Neuronal stem cell (in vitro differentiated cells): ENCODE measurements at places on chromosomes 2 and 18.

GRCh38 chr2:54303631-54304030, 47.6 kb upstream of the TSPYL6 start:
- no peak for DNase-seq

DNA sequence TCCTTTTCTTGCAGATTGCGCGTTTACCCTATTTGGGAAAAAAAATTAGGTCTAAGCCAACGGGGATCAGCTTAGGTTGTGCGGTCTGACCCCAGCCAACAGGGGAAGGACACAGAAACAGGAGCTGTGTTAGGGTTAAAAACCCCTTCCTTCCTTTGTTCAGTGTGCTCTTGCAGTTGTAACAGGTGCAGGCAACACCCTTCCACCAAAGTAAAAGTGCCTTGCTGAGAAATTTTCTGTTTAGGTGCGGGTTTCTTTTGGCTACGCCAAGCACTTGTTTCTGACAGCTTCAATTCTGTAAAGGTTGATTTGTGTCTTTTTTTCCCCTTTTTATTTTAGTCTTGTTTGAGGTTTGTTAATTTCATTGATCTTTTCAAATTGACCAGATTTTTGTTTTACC, 92.5 kb downstream of the PTPN4 start:
- DNase-seq = no peak

DNA sequence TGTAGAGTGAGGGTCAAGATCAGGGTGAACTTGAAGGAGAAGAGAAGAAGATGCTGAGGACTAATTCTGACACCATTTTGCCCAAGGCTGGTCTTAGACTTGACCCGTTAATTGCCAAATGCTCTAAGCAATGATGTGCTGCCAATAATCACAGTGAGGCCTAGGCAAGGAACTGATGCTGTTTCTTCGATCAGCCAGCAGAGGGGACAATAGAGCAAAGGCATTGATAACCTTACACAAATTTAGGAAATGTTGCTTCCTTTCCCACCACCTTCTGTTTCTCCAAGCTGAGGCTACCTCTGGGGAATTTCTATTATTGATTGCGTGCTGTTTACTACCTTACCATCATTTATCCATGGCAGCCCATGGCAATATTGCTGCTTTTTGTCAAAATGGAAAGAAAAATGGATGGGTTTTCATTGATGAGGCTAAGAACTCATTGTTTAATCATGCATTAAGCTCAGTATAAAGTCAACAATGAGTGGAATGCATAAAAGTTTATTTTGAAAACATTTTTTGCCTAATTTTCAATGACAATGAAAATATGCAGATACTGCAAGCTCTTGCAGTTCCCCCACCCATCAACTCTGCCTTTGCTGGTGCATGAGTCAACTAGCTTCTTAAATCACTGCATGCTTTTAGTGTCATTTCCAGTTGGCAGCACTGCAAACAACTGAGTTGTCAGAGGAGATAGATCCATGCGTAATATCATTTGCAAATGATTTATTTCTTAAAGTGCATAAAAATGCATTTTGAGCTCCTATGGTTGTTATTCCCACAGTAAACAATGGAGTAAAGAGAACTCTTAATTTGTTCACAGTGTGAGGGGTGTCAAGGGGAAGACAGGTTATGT, 116.4 kb upstream of the NYAP2 start:
- peak; percentile 8 for DNase-seq

GRCh38 chr2:229445501-229446211, 174.6 kb upstream of the PID1 start:
- DNase-seq = no peak

GRCh38 chr2:173414823-173415322, 60.2 kb downstream of the CDCA7 start:
- DNase-seq = no peak

- no peak for DNase-seq
Measured at GRCh38 chr2:238108423-238109183, 8.5 kb downstream of the ESPNL start.

DNA sequence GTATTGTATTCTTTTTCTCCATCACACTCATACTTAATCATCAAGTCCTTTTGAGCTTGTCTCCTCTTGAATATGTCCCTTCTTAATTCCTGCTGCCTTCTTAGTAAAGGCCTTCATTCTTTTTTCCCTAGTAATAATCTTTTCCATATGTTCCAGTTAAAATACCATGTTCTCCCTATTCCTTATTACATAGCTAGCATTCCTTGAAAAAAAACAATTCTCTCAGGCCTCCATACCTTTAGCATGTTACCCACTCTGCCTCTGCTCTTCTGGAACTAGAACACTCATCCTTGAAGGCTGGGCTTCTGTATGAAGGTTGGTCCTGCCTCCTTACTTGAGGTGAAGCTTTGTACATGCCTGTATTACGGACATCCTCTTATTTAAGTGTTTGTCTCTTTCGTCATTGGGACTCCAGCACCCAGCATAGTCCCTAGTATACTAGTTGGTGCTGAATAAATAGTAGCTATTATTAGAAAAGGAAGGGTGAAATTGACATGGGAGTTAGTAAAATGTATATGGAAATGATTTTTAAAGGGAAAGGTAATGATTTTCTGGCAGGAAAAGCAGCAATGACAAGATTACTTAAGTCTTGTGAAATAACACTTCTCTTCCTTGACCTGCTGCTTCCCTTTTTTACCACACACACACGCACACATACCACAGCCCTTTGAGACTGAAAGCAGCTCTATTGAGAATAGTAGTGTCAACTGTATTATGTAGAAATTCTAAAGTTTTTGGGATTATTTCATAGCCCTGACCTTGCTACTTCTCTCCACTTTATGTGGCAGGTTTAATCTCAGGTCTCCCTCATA, 45.6 kb downstream of the REL start:
- no peak for DNase-seq

- DNase-seq = no peak
Measured at GRCh38 chr2:226426292-226426736, 373.3 kb downstream of the IRS1 start.

DNA sequence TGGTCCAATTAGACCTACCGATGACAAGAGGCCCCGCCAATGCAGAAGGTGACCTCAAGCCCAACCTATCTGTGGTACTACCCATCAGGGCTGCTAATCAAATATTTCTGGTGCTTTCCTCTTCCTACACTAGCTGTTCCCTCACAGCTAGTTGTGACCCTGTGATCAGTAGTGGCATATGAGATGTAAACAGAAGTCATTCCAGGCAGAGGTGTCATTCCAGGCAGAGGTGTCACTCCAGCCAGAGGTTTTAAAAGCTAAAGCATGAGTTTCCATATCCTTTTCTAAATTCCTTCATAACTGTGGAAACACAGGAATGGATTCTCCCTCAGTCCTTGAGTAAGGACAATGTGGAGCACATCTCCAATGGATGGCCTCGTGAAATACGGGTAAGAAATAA, 110.9 kb upstream of the DNAJC10 start:
- no peak for DNase-seq

DNA sequence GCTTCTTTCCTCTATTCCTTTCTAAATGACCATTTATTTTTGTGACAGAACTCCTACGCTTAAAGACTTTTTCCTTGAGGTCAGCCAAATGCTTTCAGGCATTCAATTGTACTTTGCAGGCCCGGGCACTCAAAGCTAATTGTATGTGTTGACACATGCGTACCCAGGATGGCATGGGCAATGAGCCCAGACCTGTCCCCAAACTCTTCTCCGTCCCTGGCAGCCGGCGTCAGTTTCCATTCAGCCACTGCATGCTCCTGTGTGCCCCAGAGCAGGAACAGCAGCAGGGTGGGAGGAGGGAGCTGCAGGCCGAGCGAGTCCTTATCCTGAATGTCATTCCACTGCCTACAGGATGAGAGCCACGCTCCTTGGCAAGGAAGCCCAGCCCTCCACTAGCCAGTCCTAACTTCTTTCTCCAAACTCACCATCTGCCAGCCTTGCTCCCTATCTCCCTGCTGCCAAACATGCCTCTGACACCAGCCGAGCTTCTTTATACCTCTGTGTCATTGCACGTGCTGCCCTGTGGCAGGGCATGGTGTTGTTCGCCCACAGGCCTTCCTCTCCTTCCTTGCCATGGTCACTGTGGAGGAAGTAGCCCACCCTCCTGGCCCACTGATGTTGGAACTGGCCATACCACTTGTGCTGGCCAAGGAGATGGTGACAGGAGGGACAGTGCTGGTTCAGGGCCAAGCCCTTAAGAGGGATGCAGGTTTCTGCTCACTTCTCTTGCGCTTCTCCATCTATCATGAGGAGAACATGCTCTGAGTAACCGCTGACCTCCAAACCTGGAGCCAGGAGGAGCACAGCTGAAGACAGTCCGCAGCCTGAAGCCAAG, 116.9 kb upstream of the FHL2 start:
- DNase-seq = no peak

- DNase-seq = no peak
Measured at GRCh38 chr2:241228081-241228859, 39.8 kb downstream of the ANO7 start.
